HL-60 (cell line): ENCODE measurements at places on chromosomes 6 and 20.

DNA sequence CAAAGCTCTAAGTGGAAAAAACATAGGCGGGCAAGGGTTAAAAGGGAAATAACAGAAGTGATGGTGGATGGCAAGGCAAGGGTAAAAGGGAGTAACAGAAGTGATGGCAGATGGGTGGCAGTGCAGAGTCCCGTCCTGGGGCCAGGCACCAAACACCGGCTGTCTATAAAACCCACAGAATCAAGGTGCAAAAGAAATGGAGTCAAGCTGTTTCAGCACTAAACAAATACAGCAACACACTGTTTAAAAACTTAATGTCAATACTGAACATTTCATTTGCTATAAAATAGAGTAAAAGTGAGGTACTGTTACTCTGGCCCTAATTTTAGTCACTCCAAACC is 87.6 kb downstream of the MAN1A1 start:
- DNase-seq: no peak

GRCh38 chr6:143538374-143538773 is 26.9 kb upstream of the FUCA2 start:
- DNase-seq: no peak

GRCh38 chr6:132190815-132191175 is 210.5 kb downstream of the MOXD1 start:
- no peak for DNase-seq

GRCh38 chr6:35730745-35731413 is 6.0 kb upstream of the ARMC12 start:
- no peak for DNase-seq

DNA sequence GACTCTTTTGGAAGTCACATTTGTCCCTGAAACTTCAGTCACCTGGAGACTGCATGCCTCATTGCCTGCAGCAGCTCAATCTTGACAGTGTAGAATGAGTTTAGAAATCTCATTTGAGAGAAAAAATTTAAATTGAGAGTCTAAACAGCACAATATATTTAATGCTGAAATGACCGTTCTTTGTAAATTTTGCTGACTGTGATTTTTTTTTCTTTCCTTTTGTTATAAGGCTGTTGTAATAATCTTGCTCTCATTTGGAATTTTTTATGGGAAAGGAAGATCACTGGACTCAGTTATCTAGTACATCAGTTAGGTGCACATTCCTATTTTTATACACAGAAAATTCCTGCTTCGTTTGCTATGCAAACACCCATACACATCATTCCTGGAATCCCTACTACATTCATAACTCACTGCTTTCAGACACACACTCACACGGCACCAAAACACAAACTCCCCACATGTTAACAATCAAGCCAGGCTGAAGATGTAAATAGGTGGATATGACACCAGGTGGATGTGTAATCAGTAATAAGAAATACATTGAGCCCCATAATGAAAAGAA is 43.8 kb downstream of the PTCHD4 start:
- no peak for DNase-seq

DNA sequence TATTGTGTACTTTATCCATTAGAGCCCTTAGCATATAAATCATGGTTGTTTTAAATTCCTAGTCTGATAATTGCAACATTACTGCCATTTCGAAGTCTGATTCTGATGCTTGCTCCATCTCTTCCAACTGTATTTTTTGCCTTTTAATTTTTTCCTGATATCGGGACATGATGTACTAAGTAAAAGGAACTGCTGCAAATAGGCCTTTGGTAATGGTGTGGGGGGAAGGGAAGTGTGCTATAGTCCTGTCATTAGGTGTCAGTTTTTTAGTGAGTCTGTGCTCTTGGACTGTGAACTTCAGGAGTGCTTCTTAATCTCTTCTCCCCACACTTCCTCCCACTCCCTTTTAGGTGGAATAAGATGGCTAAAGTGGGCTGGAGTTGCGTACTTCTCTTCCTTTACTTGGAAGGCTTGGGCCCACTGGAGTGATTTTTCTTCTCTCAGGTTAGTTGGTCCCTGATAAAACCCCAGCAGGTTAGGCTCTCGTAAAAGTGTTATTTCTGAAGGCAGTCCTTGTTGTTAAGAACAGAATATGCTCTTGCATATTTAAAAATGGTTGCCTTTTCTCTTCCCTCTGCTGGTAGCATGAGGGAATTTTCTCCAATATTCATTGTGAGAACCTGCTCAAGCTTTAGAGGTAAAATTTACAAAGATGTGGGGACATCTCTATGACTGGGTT is 18.1 kb downstream of the STXBP5 start:
- DNase-seq: peak; percentile 18
